ENCODE measurements at places on chromosomes 13 and 19.

DNA sequence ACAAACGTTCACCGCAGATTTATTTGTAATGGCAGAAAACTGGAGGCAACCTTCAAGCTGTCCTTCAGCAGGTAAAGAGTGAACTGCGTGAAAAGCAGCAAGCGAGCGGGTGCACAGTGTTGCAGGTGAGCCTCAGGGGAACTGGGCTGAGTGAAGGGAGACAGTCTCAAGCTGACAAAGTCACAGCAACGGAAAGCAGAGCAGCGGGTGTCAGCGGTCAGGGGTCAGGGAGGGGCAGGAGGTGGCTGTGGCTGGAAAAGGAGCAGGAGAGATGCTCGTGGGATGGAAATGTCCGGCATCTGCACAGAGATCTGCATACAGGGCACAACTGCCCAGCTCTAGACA lies 8.5 kb upstream of the RASA3 start:
- no peak for DNase-seq

- DNase-seq = no peak
Observed at GRCh38 chr19:41821003-41821735, 23.3 kb downstream of the LYPD4 start.

DNA sequence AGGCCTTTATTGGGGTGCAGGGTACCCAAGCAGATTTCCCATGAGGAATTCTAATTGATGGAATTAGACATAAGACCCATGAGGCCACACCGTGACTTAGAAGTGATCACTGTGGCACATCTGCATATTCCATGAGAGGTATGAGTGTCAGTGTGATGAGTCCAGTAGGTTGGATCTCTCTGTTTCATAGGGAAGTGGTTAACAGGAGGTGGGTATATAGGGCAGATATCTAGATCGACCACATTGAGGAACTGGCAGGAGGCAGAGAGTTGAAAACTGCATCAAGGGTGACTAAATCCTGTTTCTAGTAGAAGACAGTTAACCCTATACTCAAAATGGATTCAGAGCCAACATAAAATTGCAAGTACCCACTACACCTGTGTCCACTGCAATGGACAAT lies 68.6 kb upstream of the MIR17HG start:
- no peak for DNase-seq

- DNase-seq = no peak
Observed at GRCh38 chr13:101930331-101930730, 471.5 kb downstream of the FGF14 start.

GRCh38 chr19:31301306-31301980 lies 47.8 kb downstream of the TSHZ3 start:
- no peak for DNase-seq

DNA sequence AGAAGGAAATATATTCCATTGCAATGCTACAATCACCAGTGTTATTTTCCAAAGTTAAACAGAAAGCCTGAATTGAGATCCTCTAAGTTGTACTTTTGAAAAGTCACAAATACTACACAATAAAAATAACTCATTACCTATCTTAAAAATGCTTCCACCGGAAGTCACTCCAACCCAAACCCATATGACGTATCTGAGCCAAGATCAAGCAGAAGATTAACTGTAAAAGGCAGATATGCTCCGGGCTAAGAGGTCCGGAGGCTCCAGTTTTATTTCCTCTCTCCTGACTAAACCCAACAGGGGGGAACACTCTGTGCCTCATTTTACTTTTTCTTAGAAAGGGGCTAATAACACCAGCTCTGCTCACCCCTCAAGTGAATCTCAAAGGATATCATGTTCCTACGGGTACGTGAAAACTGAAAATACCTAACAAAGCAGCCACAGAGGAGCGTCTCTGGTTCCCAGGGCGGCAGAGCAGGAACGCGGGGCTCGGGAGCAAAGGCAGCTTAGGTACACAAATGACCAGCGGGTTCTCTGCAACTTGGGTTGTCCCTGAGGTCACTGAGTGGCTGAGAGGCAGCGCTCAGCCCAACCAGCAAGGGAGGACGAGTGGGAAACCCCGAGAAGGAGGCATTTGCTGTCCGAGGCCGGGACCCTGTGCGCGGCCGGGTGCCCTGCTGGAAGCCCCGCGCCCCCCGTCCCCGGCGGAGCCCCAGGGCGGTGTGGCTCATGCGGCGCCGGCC lies 750 bp downstream of the RAB20 start:
- no peak for DNase-seq

- DNase-seq = no peak
Observed at GRCh38 chr13:79837741-79838450, 356.9 kb downstream of the NDFIP2 start.

DNA sequence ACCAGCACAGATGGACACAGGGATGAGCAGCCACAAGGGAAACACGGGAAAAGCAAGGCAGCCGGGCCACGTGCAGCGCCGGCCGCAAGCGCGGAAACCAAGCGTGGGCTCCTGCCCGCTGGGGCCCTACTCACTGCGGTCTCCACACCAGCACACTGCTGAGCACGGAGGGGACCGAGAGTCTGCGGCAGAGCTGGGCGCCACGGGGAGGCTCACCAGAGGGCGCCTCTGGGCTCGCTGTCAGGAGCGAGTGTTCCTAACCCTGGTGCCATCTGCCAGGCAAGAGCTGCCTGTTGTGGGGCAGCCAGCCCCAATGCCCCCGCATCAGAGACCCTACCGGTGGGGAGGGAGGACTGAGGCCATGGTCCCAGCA lies 26.5 kb downstream of the MPND start:
- DNase-seq = no peak

GRCh38 chr13:39554371-39554770 lies 48.6 kb downstream of the LHFPL6 start:
- DNase-seq = no peak

- no peak for DNase-seq
Observed at GRCh38 chr19:13022111-13022858, 27.0 kb downstream of the NFIX start.

DNA sequence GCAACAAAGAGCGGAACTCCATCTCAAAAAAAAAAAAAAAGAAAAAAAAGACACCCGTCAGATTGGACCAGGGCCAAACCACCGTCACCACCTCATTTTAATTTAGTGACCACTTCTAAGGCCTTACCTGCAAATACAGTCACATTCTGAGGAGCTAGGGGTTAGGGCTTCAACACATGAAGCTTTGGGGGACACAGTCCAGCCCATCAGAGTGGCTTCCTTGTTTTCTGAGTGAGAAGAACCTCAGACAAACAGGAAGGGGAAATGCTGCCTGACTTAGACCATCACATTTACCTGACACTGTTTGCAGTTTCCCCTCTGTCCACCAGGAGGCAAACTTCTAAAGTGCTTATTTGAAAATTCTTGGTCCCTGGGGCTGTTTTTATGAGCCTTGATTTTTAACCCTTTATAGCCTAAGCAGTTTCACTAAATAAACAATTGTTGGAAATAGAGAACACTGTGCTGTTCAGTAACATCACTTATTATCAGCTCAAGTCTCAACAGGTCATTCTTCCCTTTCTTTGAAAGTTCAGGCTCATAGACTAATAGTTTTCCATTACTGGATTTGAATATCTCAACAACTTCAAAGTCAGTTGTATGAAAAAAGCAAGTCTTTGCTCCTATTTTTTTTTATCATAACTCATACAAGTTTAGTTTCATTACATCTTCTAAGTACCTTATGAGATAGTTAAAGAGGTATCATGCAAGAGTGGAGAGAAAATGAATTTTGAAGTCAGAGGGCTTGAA lies 74.9 kb upstream of the WASF3 start:
- no peak for DNase-seq

- DNase-seq = no peak
Observed at GRCh38 chr19:27774827-27775226, 1438.1 kb downstream of the UQCRFS1 start.

GRCh38 chr19:33670398-33670797 lies 48.6 kb downstream of the CHST8 start:
- DNase-seq = no peak

Measured in vagina (tissue), 2 donors.